Panc1 (cell line): ENCODE measurements at places on chromosomes 12 and 14. TPM values are rescaled to one million over a fixed set of nuclear protein-coding genes. Genes with fewer than 3 reads are reported as not detected.

RASSF8 gene
- 103 TPM for total RNA-seq

DNA sequence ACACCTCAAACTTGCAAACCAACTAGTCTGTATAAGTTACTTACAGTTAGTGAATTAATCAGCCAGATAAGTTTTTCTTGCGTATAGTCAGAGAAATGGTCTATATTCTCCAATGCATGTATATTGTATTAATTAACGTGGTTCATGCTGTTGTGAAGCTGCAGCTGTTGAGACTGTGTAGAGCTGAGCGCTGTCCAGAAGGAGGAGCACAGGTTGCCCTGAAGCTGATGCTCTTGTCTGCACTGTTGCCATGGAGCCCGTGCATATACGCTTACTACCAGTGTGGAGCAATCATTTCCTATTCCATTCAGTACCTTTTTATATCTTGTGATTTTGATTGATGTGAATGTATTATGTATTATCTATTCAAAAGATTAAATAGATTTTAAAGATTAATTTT is 74.3 kb upstream of the ARID2 start:
- H3K36me3 ChIP-seq: no peaks in the 10 kb centered on the region
- no peak for DNase-seq
- H3K27me3 ChIP-seq: no peaks in the 10 kb centered on the region

DIO3 gene
- 4.4 TPM for total RNA-seq

GRCh38 chr12:93164103-93164880 is 213.4 kb upstream of the NUDT4 start:
- H3K27ac ChIP-seq: no peak overlapping the region
- H3K36me3 ChIP-seq: no peaks in the 10 kb centered on the region
- H3K4me1 ChIP-seq: no peaks in the 10 kb centered on the region; the same call in 1 of the 2 replicates

DNA sequence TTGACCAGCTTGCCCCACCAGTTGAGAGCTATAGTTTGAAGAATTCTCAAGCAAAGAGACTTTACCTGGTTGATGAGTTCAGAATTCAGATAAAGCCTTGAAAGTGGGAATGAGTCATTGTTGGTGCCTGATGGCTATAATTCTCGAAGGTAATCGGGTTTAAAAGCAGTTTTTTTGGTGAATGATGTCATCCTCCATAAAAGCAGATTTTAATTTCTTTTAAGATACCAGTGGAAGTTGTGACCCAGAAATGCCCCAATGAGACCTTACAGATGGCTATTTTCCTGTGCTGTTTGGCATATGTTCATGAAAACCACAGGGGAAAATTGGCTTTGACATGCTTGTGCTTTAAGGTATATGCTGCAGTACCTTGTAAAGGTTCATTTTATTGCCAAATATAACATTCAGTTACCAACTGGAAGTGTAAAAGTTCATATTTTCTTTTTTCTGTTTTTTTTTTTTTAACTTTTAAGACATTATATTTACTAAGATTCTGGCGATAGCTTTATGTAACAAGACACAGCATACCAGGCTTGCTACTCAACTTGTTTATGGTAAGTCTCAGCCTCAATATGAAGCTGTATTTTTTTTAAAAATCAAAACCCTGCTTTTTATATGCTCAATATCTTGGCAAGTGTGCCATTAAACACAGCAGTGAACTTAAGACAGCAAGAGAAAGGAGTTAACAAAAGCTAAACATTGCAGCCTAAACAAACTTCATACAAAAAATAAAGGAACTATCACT is 119.3 kb downstream of the LMNTD1 start:
- DNase-seq: no peak
- H3K27ac ChIP-seq: no peak overlapping the region
- H3K4me3 ChIP-seq: no peak overlapping the region
- peaks cover 3% of the 10 kb centered on the region; the same call in 1 of the 2 replicates for H3K4me1 ChIP-seq
- no peaks in the 10 kb centered on the region for H3K36me3 ChIP-seq
